ENCODE measurements at places on chromosomes 6 and 20.

GRCh38 chr6:21664314-21665109 is 71.0 kb downstream of the SOX4 start:
- no peak for DNase-seq

- DNase-seq: peak; percentile 11
Measured at GRCh38 chr6:75563032-75563431, 38.6 kb upstream of the SENP6 start.

- DNase-seq: no peak
Measured at GRCh38 chr6:151499551-151499950, 5.7 kb downstream of the CCDC170 start.

DNA sequence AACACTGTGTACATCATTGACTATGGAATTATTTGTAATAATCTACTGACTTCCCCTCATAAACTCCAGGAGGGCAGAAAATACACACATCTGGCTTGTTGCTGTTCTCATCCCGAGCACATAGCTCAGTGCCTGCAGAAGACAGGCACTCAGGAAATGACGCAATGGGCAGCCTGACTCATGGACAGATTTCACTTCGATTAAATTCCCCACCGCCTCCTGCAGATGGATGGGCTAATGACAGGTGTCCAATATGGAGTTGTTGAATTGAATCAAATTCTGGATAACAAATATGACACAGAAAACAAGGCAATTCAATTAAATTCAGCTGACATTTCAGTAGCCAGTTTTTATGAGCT is 9.1 kb downstream of the ANKRD60 start:
- DNase-seq: no peak

GRCh38 chr6:42514745-42515144 is 49.1 kb upstream of the UBR2 start:
- no peak for DNase-seq

DNA sequence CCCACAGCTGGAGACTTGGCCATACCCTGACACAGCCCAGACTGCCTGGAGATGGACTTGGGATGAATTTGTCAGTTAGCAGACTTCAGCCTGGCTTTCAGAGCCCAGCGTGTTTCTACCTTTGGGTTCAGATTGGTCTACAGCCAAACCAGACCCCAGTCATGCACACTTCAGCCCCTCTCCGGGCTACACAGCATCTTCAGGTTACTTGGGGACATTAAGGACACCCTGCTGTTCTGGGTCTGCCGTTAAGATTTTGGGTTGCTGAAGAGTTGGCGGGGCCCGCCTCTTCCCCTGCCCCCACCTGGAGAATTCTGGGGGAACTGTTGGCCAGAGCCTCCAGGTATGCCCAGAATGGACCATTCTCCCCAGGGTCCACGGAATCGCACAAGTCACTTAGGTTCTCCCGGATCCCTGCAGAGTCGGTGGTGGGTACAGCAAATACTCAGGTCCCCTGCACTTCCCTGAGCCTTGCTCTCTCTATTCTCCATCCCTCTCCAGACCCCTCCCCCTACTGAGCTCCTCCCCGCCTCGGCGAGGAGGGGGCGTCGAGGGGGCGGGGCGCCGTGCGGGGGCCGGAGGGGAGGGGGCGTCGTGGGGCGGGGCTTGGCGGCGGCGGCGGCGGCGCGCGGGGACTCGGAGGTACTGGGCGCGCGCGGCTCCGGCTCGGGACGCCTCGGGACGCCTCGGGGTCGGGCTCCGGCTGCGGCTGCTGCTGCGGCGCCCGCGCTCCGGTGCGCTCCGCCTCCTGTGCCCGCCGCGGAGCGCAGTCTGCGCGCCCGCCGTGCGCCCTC is at the start of gene PTK7:
TSS of gene PTK7 (plus strand) at position 645 of the 794 bp plus-strand sequence. CDS start 175 bp downstream, outside the sequence.
- no peak for DNase-seq

- DNase-seq: no peak
Measured at GRCh38 chr20:9457136-9457535, 57.3 kb upstream of the LAMP5 start.

DNA sequence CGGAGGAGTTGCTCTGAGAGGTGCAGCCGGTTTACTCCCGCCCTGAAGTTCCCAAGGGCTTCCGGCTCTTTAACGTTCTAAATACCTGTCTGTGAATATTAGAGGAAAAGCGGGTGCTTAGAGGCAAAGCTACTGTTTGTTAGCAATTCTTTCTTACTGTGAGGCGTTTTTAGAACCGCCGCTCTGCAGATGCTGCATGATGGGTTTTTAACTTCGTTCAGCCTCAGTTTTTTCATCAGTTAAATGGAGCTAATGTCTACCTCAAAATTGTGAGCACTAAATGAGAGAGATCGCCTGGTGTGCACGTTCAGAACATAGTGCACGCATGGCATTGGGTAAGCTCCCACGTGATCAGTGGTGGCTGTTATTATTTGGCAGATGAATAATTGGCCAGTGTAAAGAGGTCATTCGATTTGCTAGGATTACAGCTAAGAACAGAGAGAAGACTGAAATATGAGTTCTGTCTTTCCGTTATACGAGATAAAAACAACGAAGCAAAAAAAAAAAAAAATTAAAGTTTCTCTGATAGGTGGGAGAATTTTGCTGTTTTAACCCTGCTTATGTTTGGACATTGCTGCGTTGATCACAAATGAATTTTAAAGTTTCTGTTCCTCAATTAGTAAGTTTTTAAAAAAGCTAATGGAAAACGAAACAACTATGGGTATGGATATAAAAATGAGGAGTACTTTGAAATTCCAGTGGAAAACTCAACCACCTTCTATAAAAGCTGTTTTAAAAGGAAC is 660 bp upstream of the TFB1M start:
- DNase-seq: peak; percentile 28

- no peak for DNase-seq
Measured at GRCh38 chr6:137863091-137863797, 3.8 kb upstream of the TNFAIP3 start.

- DNase-seq: no peak
Measured at GRCh38 chr6:56914798-56915658, 39.9 kb upstream of the BEND6 start.

GRCh38 chr6:148629592-148630465 is 117.0 kb upstream of the UST start:
- no peak for DNase-seq

GRCh38 chr6:23589811-23590210 is 536.2 kb upstream of the NRSN1 start:
- no peak for DNase-seq

DNA sequence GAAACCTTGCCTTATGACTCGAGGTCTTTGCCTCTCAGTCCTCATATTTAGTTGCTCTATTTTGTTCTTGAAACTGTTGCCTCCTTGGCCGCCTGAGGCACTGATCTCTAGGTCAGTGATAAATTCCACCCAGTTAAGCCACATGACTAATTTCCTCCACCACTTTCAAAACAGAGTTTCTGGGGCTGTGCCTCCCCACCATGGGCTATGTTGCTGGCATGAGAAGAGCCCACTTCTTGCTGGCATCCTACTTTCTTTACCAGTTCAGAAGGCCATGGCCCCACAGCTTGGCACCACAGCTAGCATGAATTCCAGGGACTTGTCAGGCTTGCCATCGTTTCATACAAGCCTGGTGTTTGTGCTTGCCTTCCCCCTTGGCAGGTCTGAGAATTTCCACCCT is 361.4 kb upstream of the JAG1 start:
- no peak for DNase-seq

GRCh38 chr20:24917797-24918578 is 31.1 kb upstream of the CST7 start:
- DNase-seq: peak; percentile 19

- DNase-seq: no peak
Measured at GRCh38 chr6:22958677-22959076, 389.3 kb downstream of the HDGFL1 start.

DNA sequence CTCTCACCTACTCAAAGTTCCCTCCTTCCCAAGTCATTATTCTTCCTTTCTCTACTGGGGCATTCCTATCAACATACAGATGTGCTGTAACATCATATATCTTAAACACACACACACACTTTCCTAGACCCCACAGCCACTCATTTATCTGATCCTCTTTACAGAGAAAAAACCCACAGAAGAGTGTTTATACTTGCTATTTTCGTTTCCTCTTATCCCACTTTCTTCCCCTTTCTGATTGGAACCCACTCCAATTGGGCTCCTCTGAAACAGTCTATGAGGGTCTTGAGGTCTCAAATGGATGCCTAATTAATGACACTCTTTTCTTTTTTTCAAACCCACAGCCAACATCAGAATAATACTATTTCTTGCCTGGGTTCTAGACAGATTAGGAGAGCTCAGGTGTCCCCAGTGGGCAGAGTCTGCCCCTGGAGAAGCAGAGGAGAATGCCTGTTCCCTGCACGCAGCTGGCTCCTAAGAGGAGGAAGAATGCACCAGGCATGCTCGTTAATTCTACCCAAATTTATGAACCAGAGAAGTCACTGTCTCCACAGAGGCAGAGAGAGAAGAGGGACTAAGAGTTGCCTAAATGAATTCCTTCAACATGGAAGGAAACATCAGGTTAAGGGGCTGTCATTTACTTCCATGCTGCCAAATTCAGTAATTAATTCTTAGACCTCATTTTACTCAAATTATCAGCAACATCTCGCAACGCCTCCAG is 65.9 kb downstream of the CRYBG1 start:
- DNase-seq: no peak
